GM20000 (cell line): ENCODE measurements at places on chromosomes 2 and 18.

DNA sequence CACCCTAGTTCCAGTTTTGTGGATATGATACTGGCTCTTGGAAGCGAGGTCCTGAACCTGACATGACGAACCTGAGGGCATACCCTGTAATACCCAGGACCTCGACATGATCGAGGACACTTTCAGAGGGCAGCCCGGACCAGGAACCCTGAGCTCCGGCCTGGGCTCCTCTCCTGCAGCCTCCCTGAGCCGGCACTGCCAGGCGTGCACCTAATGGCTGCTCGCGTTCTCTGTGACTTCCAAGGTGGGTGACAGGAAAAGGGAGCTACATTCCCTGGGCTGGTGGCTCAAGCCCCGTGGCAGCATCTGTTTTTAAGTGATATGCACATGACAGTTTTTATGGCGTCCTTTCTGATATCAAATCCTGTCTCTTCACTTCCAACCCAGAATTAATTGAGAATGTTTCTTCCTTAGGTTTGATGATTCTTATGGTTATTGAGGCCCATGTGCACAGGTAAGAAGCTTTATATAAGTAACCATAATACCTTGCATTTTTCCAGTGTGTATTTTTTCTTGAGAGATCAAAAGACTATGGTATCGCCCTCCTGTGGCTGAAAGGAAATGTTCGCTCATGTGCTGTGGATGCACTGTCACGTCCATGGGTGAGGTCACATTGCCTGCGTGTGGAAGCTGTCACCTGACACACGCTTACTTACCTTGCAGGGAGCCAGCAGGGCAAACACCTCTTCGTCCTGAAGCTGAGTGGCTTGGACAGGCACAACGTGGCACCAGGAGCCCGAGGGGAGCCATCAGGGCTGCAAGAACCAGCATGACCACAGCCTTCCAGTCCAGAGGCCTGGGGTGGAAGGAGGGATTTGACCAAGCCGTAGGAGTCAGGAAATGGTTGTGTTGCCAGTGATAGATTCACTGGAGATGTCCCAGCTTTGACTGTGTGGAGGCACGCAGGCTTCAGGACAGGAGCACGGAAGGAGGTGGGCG is 367.4 kb upstream of the MYT1L start:
- DNase-seq: no peak

DNA sequence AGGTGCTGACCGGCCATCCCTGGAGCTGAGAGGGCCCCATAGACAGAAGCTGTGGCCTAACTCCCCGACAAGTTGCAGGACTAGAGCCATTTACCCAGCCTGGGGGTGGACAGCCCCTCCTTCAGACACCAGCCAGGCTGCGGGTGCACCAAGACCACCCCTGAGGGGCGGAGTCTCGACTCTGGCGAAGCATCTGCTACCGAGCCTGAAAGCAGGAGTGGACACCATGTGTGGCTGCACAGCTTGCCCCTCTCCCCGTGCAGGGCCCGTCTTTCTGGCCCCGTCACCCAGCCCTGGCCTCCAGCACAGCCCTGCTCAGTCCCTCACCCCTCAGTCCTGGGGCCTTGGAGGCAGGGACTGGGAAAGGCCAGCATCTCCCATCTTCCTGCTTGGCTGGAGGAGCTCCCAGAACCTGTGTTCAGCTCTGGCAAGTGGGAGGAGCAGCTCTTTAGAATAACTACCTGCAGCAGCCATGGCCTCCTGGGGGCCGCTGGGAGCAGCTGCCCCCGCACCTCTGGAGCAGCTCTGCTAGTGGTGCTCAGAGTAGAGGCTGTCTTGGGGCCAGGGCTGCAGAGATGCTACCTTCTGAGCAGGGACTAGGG is 275.8 kb downstream of the NDUFA10 start:
- no peak for DNase-seq

DNA sequence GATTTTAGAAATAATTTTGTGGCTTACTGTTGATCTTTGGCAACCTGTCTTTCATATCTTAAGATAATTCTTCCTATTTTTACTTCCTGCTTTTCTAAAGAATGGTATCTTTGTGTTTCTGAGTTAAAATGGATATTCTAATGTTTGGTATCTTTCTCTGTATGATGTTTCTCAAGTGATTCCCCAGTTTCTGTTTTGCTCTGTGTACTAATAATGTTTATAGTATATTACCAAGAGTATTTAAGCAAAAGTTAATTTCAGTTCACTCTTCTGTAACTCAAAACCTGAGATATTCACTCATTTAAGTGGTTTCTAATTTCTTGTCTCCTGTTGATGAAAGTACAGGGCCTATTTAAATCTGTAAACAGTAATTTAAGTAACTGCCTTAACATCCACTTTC is 58.3 kb downstream of the CCDC150 start:
- no peak for DNase-seq

DNA sequence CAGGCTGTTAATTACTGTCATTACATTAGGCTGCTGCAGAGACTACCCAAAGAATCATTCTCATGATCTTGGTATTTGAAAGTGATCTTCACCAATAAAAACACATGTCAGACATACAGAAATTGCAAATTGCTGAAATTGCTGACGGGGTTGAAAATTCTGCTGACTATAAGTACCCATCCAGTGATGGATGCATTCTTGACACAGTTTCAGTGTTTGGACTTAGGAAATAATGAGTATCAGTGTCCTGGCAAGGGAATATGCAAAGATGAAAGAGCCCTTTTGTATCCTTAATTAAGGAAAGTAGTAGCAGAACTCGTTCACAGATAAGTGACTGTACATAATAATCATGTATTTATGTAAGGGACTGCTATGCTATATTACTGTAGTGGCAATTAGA is 221.1 kb upstream of the ATP5MC3 start:
- DNase-seq: no peak

DNA sequence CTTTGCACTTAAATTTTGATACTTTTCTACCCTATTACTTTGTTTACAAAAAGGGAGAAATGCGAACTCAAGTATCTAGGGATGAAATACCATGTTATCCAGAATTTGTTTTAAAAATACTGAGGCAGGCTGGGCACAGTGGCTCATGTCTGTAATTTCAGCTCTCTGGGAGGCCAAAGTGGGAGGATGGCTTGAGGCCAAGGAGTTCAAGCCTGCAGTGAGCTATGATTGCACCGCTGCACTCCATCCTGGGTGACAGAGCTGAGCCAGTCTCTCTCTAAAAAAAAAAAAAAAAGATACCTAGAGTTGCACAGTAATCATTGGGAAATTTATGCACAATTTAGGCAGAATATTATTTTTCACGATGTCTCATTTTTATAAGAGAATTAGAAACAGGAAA is 12.4 kb upstream of the VAPA start:
- DNase-seq: no peak
